Glomerular endothelial cell (primary cell): ENCODE measurements at places on chromosomes 3 and 15.

DNA sequence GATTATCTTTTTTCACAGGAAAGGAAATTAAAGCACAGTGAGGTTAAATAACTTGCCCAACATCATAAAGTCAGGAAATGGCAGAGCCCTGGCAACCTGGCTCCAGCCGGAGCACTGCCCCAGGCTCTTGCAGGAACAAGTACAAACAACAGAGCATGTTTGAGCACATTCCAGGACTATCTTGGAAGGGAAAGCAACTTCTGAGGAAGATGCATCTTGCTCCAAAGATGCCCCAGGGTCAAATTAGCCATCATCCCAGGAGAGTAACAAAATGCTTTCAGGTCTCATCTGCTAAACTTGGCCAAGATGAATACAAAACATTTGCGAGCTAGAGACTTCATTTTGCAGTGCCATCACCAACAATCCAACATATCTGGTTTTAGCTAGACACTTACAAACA lies 162.4 kb upstream of the LRRN1 start:
- DNase-seq: no peak

DNA sequence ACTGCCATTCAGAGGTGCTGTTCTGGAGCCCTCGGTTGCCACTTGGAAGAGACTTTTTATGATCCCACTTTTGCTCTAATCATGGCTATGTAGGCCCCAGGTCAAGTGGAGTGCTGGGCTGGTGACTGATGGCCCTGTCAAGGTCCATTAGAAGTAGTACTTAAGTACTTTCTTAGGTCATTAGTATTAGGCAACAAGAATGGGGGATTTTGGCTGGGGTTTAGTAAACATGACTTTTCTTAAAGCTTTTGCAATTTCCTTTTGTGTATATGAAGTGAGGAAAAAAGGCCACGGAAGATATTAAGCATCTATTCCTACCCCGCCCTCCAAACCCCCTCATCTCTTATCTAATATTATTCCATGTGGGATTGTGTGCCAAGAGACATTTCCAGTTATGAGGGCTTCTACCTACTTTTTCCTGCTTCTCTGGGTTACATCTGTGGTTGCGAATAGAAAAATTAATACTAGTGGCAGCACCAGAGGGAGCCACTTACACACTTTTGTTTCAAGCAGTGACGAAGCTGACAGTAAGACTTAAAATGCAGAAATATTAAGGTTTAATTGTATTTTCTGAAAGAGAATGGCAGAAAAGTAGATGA lies 13.9 kb downstream of the NLGN1 start:
- no peak for DNase-seq

DNA sequence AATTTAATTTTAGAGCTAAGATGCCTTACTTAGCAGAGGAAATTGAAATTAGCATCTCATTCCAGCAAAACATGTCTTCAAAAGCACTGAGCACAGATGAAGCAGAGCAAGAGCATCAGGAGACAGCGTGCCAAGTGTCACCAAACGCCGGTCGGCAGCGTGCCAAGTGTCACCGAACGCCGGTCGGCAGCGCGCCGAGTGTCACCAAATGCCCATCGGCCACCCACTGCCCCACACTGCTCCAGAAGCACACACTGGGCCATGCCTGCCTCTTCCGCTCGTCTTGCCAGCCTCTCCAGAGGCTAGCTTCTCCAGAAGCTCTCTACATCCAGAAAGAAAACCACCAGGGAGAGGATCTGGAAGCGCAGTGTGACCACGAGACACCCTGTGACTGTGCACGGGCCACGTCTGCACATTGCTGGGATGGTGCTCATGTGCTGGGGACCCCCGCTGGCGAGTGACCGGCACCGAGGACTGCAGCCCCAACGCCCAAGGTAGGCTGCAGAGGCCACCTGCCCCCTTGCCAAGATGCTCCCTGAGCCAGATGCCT lies 37.8 kb downstream of the CYFIP1 start:
- DNase-seq: no peak

- no peak for DNase-seq
Measured at GRCh38 chr15:44186705-44187104, 8.4 kb downstream of the FRMD5 start.

GRCh38 chr3:61564395-61565059 lies 3.2 kb downstream of the PTPRG start:
- DNase-seq: no peak

GRCh38 chr15:53851110-53851848 lies 91.8 kb upstream of the WDR72 start:
- no peak for DNase-seq
